Left kidney (tissue), 8 donors: ENCODE measurements at places on chromosomes 4 and X. TPM values are rescaled to one million over a fixed set of nuclear protein-coding genes. Genes with fewer than 3 reads are reported as not detected.

DNA sequence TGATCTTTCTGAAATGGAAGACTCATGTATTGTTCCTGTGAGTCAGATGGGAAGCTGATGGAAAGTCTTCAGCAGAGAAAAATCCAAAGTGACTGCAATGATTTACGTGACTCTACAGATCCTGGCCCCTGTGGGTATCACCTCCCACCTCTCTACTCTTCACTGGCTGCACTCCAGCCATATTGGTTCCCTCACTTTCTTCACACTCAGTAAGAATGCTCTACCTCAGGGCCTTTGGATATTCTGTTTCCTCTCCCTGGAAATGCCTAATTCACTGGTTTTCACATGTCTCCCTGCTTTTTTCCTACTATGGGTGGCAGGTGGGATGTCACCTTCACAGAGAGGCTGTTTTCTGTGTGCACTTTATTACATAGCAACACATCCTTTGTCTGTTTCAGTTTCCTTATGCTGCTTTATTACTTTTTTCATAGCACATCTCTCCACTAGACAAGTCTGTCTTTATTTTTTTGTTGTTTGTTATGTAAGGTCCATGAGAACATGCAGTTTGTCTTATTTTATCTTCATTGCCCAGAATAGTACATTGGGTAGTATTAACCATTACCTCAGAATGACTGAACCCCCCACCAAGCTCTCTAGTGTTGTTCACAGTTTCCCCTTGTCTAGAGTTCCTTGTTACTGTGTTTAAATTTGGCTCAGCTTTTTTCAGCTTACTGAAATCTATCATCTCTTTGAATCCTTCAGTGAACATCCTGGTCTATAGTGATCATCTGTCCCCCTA is 57.6 kb upstream of the CLNK start:
- no peak for DNase-seq

GRCh38 chr4:88211473-88212252 is 53.2 kb upstream of the ABCG2 start:
- peak; percentile 50 for DNase-seq

DNA sequence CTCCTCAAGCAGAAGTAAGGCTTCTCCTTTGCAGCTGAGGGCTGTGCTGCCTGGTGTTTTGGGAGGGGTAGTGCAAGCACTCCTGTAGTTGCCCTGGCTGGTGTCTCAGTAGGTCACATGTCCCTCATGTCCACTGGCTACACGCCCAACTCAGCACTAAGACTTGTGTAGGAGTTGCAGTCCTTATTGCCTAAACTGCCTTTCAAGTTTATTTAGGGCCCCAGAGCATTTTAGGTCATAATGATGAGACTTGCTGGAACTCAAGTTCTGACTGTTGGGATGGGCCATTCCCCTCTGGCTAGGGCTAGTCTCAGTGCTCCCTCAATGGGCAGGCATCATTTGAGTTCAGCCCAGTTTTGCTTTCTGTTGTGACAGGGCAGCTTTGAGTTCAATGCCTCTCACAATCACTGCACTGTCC is 44.1 kb downstream of the PPM1K start:
- no peak for DNase-seq

DNA sequence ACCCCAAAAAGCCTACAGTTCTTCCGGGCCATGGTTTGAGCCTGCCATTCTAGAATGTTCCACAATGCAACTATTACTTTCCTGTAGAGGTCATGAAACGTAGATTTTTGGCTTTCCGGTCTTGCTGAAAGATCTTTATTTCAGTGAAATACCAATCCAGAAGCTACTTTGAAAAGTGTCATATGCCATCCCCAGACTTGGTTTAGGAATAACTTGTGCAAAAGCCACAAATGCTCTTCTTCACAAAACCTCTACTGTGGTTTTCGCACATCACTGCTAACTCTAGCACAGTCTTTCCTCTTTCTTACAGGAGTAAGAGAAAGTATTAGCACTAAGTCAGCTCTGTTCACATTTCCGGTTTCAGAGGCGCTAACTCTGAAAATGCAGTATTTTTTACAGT is 12.7 kb upstream of the CD40LG start:
- no peak for DNase-seq

GRCh38 chr4:42501624-42502401 is 104.5 kb downstream of the SHISA3 start:
- no peak for DNase-seq

DNA sequence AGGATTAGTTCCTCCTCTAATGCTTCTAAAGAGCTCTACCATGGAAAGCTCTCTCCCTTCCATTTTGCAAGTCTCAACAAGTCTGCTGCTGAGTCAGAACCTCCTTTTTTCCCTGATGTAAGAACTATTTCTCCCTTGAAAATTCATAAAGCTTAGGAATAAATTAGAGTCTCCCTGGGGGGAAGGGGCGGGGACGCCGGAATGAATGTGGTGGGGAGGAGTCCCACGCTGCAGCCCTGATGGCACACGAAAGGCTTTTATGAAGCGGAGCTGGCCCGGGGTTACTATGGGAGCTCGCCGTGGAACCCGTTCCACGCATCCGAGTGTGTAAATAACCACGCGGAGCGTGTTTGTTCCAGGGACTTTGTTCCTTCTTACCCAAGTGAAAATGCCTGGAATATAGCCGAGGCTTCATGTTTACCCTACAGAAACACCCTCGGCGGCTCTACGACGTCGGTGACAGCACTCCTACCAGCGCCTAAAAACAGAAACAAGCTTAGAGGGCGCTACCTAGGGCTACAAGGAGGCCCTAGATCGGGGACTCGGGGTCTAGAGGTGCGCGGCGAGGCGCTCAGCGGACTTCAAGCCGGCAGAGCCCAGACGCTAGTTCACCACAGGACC is 923 bp upstream of the CPEB2 start:
- peak; percentile 51 for DNase-seq

- no peak for DNase-seq
Measured at GRCh38 chr4:14428125-14428524, 574.2 kb upstream of the CPEB2 start.

- DNase-seq: no peak
Measured at GRCh38 chr4:114980932-114981708, 132.3 kb downstream of the NDST4 start.

DNA sequence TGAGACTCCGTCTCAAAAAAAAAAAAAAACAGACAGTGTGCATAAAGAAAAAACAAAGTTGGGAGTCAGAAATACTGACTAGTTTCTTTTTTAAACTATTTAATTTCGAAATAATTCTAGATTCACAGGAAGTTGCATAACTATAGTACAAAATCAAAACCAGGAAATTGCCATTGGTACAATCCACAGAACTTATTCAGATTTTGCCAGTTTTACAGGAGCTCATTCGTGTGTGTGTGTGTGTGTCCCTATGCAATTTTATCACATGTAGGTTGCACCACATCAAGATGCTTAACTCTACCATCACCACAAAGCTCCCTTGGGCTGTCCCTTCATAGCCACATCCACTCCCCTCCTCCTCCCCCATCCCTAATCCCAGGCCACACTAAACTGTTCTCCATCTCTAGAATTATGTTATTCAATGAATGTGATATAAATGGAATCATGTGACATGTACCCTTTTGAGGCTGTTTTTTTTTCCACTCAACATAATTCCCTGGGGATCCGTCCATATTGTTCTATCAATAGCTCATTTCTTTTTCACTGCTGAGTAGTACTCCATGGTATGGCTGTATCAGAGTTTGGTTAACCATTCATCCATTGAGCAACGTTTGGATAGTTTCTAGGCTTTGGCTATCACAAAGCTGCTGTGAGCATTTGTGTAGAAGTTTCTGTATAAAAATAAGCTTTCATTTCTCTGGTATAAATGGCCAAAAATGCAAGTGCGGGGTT is 16.3 kb upstream of the DDX3X start:
- no peak for DNase-seq

- no peak for DNase-seq
Measured at GRCh38 chr4:54726907-54727306, 69.2 kb downstream of the KIT start.

DNA sequence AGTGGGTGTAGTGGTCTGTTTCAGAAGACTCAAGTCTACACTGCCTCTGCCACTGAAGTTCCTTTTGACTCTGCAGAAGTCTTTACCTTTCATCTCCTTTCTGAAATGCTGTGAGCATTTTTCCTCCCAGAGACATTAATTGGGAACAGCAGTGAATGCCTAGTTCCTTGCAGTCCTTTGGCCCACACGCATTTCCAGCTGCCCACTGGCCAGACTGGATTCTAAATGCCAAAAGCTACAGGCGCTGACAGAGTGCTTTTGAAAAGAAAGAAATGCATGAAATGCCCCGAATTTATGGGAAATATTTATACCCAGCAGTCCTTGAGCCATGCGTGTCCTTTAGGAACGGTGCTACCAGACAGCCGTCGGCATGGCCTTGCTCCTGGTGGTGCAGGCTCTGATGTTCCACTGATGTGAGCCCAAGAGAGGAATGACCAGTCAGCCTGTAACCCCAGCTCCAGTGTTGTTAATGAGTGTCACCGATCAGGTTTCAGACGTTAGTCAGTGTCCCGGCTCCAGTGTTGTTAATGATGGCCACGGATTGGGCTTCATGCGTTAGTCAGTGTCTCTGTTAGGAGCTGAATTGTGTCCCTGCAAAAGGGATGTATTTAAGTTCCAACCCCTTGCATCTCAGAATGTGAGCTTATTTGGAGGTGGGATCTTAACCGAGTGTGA is 132.6 kb downstream of the TBL1X start:
- no peak for DNase-seq

DNA sequence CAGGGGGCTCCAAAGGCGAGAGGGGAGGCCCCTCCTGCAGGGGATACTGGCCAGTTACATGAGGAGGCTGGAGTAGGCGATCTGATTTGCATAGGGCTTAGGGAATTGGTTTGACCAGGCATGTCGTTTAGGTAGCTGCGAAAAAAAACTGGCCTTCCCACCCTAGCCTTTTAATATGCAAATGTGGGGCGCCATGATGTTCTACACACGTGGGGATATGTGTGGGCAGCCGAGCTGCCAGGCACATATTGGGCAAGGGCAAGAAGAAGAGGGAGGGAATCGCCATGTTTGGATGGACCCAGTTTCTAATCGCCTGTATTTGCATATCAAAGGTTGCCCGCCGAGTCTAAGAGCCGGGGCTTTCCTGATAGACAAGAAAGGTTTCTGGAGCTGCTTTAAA is 121.3 kb downstream of the PRKX start:
- no peak for DNase-seq

GRCh38 chr4:76559236-76560071 is 124.4 kb downstream of the SHROOM3 start:
- DNase-seq: no peak

GRCh38 chr4:174983128-174983750 is 65.1 kb downstream of the ADAM29 start:
- no peak for DNase-seq

- no peak for DNase-seq
Measured at GRCh38 chr4:184300816-184301215, 83.1 kb upstream of the ENPP6 start.

DNA sequence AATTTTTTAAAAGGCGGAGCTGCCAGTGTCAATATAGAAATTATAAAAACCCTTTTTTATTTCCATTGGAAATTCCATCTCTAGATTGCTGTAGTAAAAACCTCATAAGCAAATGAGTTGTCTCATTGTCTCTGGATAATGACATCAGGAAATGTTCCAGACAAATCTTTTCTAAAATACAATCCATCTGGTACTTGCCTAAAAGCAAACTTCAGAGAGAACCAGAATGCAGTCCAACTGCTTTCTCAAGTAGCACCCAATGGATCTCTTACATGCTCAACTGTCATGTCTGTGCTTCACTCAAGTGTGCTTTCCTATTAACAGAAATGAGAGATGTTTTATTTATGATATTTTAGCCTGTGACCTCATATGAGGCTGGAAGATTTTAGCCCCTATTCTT is 399.6 kb upstream of the NDST3 start:
- peak; percentile 4 for DNase-seq

- no peak for DNase-seq
Measured at GRCh38 chrX:24262309-24262708, 51.6 kb downstream of the SUPT20HL2 start.

DNA sequence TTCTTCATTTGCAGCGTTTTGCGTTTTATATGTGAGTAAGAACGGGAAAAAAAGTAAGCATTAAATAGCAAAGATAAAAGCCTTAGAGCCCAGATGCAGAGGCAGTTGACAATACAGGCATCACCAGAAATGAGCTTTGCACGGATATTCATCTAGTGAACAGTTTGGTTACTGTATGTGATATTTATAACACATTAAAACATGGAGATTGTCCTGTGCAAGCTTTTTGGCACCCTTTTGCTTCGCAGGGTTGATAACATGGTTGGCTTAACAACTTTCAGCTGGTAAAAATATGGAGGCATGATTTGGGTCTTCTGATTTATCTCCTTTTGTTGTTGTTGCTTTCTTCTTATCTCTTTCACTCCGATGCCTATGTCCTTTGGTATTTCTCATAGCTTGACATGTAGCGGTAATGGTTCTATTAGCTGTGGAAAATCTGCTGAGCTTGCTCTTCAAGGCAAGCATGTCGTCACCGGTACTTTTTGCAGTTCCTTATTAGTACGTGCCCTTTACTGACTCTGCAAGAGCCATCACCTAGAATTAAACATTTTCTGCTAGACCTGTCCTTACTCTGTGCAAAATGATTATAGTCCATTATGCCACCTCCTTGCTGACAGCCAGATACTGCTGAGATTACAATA is 102.9 kb downstream of the PCDH7 start:
- no peak for DNase-seq

DNA sequence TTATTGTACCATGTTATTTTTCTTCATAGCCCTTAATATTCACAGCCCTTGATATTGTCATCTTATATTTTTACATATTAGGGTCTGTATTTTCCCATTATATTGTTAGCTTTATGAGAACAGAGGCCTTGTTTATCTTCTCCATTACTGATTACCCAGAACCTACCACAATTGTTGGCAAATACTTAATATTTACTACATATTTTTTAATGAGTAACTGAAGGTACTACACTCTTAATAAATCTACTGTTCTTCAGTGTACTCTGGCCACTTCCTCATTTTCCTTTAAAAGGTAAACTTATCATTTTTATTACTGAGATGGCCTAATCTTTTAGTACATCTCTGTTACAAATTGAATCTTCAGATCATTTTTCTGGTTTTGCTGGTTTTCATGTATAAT is 133.5 kb downstream of the COL4A5 start:
- no peak for DNase-seq

DNA sequence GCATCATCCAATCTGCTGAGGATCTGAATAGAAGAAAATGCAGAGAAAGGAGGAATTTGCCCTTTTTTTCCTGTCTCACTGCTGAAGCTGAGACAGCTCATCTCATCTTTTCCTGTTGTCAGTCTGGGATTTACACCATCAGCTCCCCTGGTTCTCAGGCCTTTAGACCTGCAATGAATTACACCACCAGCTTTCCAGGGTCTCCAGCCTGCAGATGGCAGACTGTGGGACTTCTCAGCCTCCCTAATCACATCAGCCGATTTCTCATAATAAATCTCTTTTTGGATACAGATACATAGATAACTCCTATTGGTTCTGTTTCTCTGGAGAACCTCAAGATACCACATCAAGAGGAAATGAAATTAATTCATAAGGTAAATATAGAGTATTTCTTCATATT is 134.6 kb upstream of the MAB21L2 start:
- DNase-seq: no peak

GRCh38 chr4:83920375-83920774 is 384.5 kb downstream of the GPAT3 start:
- DNase-seq: no peak

- DNase-seq: no peak
Measured at GRCh38 chr4:104163820-104164219, 330.9 kb downstream of the CXXC4 start.

The SLC7A11 gene
- 4.8 TPM for polyA plus RNA-seq

The PNMA5 gene
- polyA plus RNA-seq: 0.33 TPM

The IBSP gene
- not detected for polyA plus RNA-seq

The TACR3 gene
- polyA plus RNA-seq: 2.6 TPM

The CCKAR gene
- 0.10 TPM for polyA plus RNA-seq

The NDP gene
- 2.1 TPM for polyA plus RNA-seq

The SPIN2A gene
- 4.3 TPM for polyA plus RNA-seq

The SSX4B gene
- polyA plus RNA-seq: not detected

The PAQR3 gene
- polyA plus RNA-seq: 25.6 TPM
